ENCODE measurements at places on chromosomes 2 and 18. TPM values are rescaled to one million over a fixed set of nuclear protein-coding genes. Genes with fewer than 3 reads are reported as not detected.

GRCh38 chr2:42195559-42195958 lies 26.4 kb downstream of the EML4 start:
- H3K36me3 ChIP-seq: no peaks in the 10 kb centered on the region
- no peaks in the 10 kb centered on the region for H3K27me3 ChIP-seq
- H3K27ac ChIP-seq: no peak overlapping the region
- H3K4me3 ChIP-seq: no peak overlapping the region
- H3K4me1 ChIP-seq: peaks cover 14% of the 10 kb centered on the region
- DNase-seq: no peak

REG3A gene
- total RNA-seq: not detected

DNA sequence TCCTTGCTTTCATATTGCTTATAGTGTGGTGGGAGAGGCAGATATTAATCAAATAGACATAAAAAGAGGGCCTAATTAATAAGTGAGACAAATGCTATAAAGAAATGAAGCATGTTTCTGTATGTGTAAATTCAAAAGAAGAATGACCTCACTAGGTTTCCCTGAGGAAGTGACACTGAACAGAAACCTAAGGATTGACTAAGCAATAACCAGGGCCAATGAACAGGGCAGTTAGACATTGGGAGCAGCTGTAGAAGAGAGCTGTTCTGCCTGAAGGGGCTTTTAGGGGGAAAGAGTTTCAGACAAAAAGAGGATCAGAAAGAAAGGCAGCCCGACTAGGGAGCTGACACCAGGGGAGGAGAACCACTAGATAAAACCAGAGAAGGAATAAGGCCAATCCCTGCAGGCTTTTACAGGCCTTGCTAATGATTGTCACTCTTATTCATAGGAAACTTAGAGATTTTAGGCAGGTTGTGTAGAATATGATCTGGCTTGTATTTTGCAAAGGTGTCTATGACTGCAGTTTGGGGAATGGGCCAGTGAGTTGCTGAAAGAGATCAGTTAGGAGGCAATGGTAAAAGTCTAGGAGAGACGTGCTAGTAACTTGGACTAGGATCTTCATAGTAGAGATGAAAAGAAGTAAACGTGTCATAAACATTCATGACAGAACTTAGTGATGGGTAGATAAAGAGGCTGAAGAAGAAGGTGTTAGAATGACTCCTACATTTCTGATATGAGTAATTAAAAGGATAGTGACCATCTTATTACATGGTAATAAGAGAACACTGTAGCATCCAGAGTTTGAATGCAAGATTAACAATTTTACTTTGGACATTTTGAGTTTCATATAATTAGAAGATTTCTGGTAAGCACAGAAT lies 26.8 kb upstream of the NABP1 start:
- H3K27ac ChIP-seq: no peak overlapping the region
- no peak overlapping the region for H3K4me3 ChIP-seq
- DNase-seq: no peak
- no peaks in the 10 kb centered on the region for H3K4me1 ChIP-seq

C2orf15 gene
- total RNA-seq: 6.3 TPM

DNA sequence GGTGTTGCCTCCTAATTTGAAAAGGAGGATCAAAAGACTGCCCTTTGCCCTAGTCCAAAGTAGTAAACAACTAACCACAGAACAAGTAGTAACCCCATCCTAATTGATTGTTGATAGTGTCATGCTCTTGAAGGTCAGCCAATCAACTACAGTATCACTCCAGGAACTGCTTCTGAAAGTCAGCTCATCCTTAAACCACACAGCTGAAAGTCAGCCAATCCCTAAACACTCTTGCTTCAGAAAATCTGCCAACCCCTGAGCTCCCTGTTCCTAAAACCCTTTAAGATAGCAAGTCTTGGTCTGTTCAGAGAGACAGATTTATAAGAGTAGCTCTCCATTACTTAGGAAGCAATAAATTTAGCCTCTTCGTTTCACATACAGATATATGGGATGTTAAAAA lies 51.6 kb upstream of the CPO start:
- no peaks in the 10 kb centered on the region for H3K27me3 ChIP-seq
- H3K36me3 ChIP-seq: no peaks in the 10 kb centered on the region
- no peaks in the 10 kb centered on the region for H3K4me1 ChIP-seq
- no peak overlapping the region for H3K27ac ChIP-seq

DNA sequence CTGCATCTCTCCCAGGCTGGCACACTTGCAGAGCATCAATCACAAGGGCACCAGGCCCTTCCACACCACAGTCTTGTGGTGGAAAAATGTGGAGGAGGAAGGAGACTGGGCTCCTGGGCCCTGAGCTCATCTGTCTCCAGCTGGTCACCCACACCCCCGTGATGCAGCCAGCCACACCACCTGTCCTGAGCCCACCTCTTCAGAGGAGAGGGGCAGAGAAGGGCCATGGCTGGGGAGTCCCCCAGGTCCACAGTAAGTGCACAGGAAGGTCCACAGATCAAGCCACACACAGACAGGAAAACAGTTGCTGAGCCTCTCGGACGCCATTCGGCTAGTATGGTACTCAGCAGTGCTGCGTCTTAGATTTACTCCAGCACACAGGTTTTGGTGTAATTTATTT lies 203.5 kb upstream of the SALL3 start:
- H3K4me3 ChIP-seq: no peak overlapping the region
- no peak for DNase-seq
- H3K27ac ChIP-seq: no peak overlapping the region

GRCh38 chr2:78984386-78984785 lies 41.1 kb upstream of the REG3G start:
- no peak overlapping the region for H3K27ac ChIP-seq
- no peak for DNase-seq
- H3K4me3 ChIP-seq: no peak overlapping the region
- H3K36me3 ChIP-seq: no peaks in the 10 kb centered on the region

TSPYL6 gene
- total RNA-seq: not detected
